ENCODE measurements at places on chromosomes 4 and X. TPM values are rescaled to one million over a fixed set of nuclear protein-coding genes. Genes with fewer than 3 reads are reported as not detected.

SYP gene
- total RNA-seq = 0.73 TPM

SYNPO2 gene
- 1.4 TPM for total RNA-seq

FHIP1A gene
- 2.6 TPM for total RNA-seq

PPP3CA gene
- 38.3 TPM for total RNA-seq

NPNT gene
- not detected for total RNA-seq

PCSK1N gene
- total RNA-seq = 8.5 TPM

EXOSC9 gene
- total RNA-seq = 45.4 TPM

NXF2 gene
- not detected for total RNA-seq

ARSJ gene
- total RNA-seq = 0.17 TPM

PFKFB1 gene
- total RNA-seq = 0.35 TPM
